Hepatocyte (in vitro differentiated cells): ENCODE measurements at places on chromosomes 11 and 22. TPM values are rescaled to one million over a fixed set of nuclear protein-coding genes. Genes with fewer than 3 reads are reported as not detected.

The OR52N4 gene
- not detected in 2 replicates for total RNA-seq

The PLAAT5 gene
- 0.92 and 1.6 TPM in 2 replicates for total RNA-seq

The CRYBB2 gene
- 0.37 TPM in 1 of 2 replicates, not detected in the other for total RNA-seq

The RASGRP2 gene
- 0.24 and 3.2 TPM in 2 replicates for total RNA-seq

The OR5D13 gene
- not detected in 2 replicates for total RNA-seq

The LRRC32 gene
- total RNA-seq: 14.7 and 25.5 TPM in 2 replicates

The RGL4 gene
- not detected in 2 replicates for total RNA-seq

The CYP2D6 gene
- 2.2 and 3.8 TPM in 2 replicates for total RNA-seq

The CCDC89 gene
- 0.72 and 0.83 TPM in 2 replicates for total RNA-seq

The TRIM49 gene
- total RNA-seq: not detected in 2 replicates

The TRIM22 gene
- total RNA-seq: 15.4 TPM in 2 replicates

The EIF3F gene
- 172 and 201 TPM in 2 replicates for total RNA-seq

The SCGB2A2 gene
- not detected in 2 replicates for total RNA-seq

The KCNQ1 gene
- total RNA-seq: 1.8 and 4.0 TPM in 2 replicates

The C22orf42 gene
- total RNA-seq: not detected in 2 replicates

The TTC36 gene
- total RNA-seq: 1.9 and 4.9 TPM in 2 replicates

The OR51B5 gene
- 0.20 TPM in 1 of 2 replicates, not detected in the other for total RNA-seq

The OSBPL5 gene
- total RNA-seq: 8.7 and 9.0 TPM in 2 replicates

The MS4A4A gene
- 1.8 and 5.3 TPM in 2 replicates for total RNA-seq

The FOXR1 gene
- not detected in 2 replicates for total RNA-seq

The C1QTNF4 gene
- total RNA-seq: 0.32 and 0.73 TPM in 2 replicates

The CTTN gene
- 201 and 207 TPM in 2 replicates for total RNA-seq

The VWCE gene
- 6.7 and 7.8 TPM in 2 replicates for total RNA-seq

The P2RY6 gene
- 2.6 and 2.9 TPM in 2 replicates for total RNA-seq

The MIAT gene
- total RNA-seq: 1.00 and 1.1 TPM in 2 replicates

The TRIM6 gene
- 6.6 and 10.7 TPM in 2 replicates for total RNA-seq

The FGF19 gene
- 0.16 and 1.0 TPM in 2 replicates for total RNA-seq

The LINC01488 gene
- total RNA-seq: 0.27 and 0.64 TPM in 2 replicates

The SLC35E4 gene
- total RNA-seq: 1.4 and 3.1 TPM in 2 replicates

The UBQLN3 gene
- 0.50 TPM in 1 of 2 replicates, not detected in the other for total RNA-seq

The VPREB1 gene
- total RNA-seq: not detected in 2 replicates

The MS4A6A gene
- 1.1 and 6.2 TPM in 2 replicates for total RNA-seq

The CRYBB1 gene
- not detected in 2 replicates for total RNA-seq

The FAM227A gene
- 1.1 and 2.9 TPM in 2 replicates for total RNA-seq

The FAM111B gene
- total RNA-seq: 4.2 and 5.4 TPM in 2 replicates

The RAG2 gene
- total RNA-seq: not detected in 2 replicates
